ENCODE measurements at places on chromosomes 7 and 10.

- DNase-seq: no peak
Measured at GRCh38 chr10:130499541-130499940, 363.4 kb downstream of the GLRX3 start.

DNA sequence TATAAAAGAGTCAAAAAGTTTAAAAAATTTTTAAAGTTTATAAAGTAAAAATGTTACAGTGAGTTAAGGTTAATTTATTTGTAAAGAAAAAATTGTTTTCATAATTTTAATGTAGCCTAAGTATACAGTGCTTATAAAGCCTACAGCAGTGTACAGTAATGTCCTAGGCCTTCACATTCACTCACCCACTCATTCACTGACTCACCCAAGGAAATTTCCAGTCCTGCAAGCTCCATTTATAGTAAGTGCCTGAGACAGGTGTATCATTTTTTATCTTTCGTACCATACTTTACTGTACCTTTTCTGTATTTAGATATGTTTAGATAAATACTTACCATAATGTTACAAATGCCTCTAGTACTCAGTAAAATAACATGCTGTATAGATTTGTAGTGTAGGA is 269.7 kb upstream of the PHF14 start:
- no peak for DNase-seq

DNA sequence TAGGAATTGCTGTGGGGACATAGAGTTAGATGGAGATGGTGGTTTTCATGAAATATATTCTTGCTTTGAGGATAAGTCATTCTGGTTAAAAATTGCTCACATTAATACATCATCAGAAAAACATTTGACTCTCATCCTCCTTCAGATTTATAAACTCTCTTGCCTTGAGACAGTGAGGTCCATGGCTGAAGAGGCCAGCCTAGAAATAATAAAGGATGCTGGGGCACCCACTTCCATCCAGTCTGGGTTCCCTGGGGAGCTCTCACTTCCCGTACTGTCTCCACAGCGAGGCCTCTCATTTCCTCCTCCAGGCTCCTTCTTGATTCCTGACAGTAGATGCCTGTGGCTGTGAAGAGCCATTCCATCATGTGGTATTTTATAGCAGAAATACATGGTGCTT is 73.3 kb upstream of the PRKG1 start:
- DNase-seq: no peak

- DNase-seq: no peak
Measured at GRCh38 chr10:18545621-18546305, 105.6 kb downstream of the NSUN6 start.

- no peak for DNase-seq
Measured at GRCh38 chr10:43680035-43680434, 31.4 kb upstream of the ZNF32 start.

DNA sequence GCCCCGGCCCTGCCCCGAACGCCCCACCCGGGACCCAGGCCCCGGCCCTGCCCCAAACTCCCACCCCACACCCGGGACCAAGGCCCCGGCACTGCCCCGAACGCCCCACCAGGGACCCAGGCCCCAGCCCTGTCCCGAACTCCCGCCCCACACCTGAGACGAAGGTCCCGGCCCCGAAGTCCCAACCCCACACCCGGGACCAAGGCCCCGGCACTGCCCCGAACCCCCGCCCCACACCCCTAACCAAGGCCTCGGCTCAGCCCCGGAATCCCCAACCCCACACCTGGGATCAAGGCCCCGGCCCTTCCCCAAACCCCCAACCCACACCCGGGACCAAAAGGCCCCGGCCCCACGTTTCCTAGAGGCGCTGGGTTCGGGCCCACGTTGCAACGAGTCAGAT is 1.1 kb upstream of the LARP4B start:
- DNase-seq: no peak

DNA sequence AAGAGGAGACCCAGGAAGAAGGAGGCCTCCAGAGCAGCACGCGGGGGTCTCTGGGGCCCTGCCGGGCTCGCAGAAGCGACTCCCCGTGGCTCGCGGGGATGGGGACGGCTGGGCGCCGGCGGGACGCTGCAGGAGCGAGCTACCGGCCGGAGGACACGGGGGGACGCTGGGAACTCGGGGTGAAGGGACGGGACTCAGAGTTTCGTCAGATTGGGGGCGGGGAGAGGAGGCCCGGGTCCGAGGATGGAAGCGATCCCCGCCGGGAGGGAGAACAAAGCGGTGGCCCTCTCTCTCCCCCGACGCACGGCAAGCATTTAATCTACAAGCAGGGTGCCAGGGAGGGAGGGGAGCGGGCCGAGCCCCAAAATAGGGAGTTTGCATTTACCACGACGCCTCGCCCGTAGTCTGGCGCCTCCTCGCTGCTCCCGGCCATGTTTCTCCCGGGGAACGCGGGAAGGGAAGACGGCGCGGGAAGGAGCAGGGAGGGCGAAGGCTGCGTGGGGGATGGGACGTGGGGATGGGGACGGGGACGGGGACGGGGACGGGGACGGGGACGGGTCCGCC is at the start of gene PRTFDC1:
Gene PRTFDC1, minus strand, starts transcription at position 464 of the 564 bp plus-strand sequence. Its CDS starts 31 bp downstream, at position 433.
- DNase-seq: peak; percentile 3

DNA sequence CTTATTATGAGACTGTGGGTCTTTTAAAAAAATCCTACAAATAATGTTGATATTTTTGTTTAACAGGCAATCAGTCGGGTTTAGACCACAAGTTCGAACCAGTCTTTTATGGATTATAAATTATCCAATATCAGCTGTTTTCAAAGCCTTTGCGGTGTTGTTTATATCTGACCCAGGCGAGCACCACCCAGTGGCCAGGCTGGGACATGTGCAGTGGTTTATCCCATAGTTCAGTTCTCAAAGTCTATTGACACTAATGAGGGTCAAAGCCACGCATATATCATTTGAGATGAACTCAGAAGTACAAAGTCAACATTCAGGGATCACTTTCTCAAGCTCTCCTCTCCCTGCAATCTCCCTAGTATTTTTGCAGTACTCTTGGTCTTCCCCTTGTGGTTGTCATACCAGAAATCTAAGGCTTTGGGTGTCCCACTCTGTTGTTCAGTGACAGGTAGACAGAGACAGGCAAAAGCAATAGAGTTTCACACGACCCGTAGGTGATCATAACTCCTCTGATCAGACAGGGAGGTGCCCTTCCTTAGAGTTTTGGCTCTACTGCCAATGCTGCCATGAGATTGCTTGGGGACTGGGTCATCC is 117.4 kb upstream of the POM121L12 start:
- DNase-seq: no peak

- DNase-seq: no peak
Measured at GRCh38 chr7:2520761-2521290, 1.3 kb downstream of the LFNG start.

GRCh38 chr7:151062399-151063211 is 3.2 kb downstream of the SLC4A2 start:
- DNase-seq: no peak

DNA sequence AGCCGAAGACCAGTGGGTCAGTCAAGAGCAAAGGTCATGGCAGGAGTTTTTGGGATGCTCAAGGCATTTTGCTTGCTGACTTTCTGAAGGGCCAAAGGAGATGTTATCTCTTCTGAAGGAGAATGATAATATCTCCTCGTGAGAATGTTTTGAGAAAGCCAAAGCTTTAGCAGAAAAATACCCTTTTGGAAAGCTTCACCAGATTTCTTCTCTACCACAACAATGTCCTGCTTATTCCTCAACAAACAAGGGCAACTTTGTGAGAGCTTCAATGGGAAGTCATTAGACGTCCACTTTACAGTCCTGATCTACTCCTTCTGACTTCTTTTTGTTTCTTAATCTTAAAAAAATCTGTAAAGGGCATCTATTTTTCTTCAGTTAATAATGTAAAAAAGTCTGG is 132.8 kb upstream of the DNAJB12 start:
- DNase-seq: no peak

GRCh38 chr7:85630904-85631600 is 444.2 kb upstream of the SEMA3D start:
- no peak for DNase-seq

DNA sequence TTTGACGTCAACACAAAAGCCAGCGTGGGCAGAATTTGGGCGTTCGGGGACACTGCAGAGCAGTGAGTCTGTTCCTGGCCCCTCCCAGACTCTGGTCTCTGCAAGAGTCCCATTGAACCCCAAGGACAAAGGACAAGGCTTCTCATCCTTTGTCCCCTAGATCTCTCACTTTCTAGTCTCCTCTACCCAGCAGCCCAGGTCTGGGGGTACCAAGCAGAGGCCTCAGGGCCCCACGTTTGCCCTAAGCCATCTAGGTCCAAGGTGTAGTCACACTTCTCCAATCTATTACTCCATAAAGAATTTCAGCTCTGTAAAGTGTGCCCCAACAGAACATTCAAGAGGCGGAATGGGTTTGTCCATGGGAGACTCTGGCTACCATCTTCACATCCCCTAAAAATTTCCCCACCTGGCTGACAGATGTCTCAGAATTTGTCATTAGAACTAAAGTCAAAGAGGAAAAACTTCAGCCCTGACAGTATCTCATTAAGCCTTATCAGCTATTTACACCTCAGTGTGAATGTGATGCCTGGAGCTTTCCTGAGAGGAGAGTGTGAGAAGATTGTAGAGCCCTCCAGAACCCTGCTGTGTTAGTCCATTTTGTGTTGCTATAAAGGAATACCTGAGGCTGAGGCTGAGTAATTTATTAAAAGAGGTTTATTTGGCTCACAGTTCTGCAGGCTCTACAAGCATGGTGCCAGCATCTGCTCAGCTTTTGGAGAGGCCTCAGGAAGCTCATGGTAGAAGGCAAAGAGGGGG is 81.4 kb upstream of the HABP2 start:
- no peak for DNase-seq

- no peak for DNase-seq
Measured at GRCh38 chr10:28664369-28664740, 13.0 kb upstream of the BAMBI start.

GRCh38 chr10:130180416-130180815 is 44.2 kb downstream of the GLRX3 start:
- DNase-seq: no peak

- no peak for DNase-seq
Measured at GRCh38 chr7:138564365-138564764, 104.3 kb downstream of the TRIM24 start.

GRCh38 chr10:44850356-44850934 is 60.7 kb upstream of the TMEM72 start:
- no peak for DNase-seq

GRCh38 chr7:77441046-77441445 is 24.9 kb upstream of the GSAP start:
- no peak for DNase-seq

DNA sequence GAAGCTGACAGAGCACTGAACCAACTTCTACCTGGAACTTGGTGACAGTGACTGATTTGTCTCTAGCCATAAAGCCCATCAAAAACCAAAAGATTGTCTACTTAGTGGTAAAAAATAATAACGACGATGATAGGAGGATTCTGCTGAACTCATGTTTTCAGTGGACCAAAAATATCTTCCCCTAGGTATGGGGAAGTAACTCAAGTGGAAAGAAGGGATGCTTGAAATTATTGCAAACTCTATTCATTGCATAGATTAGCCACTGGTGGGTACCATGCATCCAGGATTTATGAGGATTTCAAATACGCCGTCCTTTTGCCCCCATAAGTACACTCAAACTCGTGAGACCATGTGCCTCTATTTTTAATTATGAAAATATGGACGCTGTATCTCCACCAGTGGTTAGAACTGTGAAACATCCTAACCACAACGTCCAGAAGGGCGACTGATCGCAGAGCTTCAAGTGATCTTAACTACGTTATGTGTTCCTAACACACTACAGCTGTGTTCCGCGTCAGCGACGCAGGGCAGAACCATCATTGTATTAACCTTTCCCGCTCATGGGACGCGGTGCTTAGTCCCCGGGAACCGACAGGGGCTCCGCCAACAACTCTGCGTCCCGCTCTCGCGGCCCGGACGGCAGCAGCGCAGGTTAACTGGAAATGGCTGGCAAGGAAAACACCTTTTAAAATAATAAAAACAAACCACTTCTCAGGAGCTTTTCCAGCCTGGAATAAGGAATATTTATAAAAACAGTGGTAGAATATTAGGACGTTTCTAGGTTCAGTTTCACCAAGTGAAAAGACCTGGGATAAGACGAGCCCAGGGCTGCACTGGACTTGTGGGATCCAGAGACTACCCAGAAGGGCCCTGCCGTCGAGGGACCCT is 776 bp downstream of the PEX1 start:
- peak; percentile 51 for DNase-seq

GRCh38 chr7:72438491-72438890 is 26.4 kb upstream of the CALN1 start:
- DNase-seq: no peak

GRCh38 chr7:47031786-47032535 is 550.0 kb downstream of the TNS3 start:
- DNase-seq: no peak

DNA sequence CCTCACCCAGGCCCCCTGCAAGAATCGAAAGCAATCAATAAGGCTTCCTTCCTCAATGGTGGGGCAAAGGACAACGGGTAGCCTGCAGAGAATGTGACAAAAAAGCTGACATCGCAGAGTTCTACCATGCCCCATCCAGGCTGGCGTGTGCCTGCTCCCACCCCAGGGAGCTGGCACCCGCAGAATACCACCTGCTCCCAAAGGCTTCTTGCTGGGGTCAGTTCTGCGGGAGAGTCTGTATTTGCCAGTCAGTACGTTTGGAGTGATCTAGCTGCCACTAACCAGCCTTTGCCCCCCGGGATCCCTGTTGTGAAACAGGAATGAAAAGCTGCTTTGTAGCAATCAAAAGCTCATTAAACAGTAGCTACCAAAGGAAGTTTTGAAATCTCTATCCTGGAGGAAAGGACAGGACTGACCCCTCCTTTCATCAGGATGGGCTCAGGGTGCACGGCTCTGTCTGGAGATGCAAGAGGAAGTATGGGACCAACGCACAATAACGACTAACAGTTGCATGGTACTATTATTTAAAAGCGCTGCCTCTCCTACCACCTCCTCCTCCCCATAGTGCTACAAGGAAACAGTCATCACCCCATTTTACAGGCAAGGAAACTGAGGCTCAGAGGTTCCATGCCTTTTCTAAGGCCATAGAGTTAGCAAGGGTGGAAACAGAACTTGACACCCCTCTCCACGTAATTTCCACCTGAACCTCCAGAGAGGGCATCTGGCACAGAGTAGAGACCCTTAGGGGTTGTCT is 67.0 kb downstream of the FGFR2 start:
- DNase-seq: no peak

DNA sequence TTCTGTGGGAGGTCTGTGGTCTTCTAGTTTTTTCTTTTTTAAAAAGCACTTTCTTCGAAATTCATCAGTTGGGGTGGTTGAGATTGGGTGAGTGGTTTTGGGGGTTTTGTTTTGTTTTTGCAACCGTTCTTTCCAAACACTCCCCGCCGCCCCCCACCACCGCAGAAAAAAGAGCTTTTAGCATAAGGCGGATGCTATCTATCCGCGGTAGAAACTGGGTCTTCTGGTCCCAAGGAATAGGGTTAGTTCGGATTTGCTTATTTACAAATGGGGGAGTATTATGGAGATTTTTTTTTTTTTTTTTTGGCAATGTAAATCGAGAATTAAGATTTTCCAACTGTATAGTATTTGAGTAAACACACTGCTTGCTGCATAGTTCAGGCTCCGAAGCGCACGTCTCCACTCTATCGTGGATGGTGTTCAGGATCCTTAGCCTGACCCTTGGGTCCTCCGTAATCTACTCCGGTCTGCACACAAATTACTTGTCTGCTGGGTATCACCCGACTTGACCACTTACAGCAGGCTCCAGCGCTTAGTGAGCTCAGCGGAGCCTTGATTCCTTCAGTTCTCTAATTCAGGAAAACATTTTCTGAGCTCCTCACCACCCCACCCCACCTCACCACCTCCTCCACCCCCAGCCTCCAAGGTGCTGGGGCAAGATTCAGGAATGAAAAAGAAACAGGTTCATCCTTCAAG is 757 bp upstream of the NRCAM start:
- no peak for DNase-seq

GRCh38 chr7:77475181-77475580 is 59.0 kb upstream of the GSAP start:
- DNase-seq: no peak
